ENCODE measurements at places on chromosomes 1 and 21. TPM values are rescaled to one million over a fixed set of nuclear protein-coding genes. Genes with fewer than 3 reads are reported as not detected.

Gene AKIRIN1
- total RNA-seq, result 75.9 TPM

Gene NMNAT2
- 0.26 TPM for total RNA-seq

Gene ACTN2
- not detected for total RNA-seq

Gene C1orf105
- not detected for total RNA-seq

DNA sequence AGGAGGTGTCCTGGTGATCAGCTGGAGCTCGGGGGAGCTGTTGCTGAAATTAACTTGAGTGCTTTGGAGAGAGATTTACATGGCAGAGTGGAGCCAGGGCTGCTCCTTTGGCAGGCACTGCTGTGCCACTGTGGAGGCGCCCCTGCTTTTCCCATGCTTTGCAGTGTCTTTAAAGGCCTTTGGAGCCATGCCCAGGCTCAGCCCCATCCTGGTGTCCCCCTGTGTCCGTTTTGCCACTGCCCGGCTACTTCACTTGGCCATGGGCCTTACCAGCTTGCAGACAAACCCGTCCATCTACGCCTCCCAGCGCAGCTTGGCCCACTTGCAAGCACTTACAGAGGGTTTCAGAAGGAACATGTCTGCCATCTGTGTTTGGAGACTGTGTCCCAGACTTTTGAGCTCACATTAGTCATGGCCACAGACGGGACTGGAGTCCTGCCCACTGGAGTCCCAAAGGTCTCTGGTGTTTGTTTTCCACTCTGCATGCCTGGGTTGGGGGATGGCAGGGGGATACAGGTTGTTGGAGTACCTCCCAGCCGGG lies 18.2 kb upstream of the LAMTOR5 start:
- no peak for DNase-seq

DNA sequence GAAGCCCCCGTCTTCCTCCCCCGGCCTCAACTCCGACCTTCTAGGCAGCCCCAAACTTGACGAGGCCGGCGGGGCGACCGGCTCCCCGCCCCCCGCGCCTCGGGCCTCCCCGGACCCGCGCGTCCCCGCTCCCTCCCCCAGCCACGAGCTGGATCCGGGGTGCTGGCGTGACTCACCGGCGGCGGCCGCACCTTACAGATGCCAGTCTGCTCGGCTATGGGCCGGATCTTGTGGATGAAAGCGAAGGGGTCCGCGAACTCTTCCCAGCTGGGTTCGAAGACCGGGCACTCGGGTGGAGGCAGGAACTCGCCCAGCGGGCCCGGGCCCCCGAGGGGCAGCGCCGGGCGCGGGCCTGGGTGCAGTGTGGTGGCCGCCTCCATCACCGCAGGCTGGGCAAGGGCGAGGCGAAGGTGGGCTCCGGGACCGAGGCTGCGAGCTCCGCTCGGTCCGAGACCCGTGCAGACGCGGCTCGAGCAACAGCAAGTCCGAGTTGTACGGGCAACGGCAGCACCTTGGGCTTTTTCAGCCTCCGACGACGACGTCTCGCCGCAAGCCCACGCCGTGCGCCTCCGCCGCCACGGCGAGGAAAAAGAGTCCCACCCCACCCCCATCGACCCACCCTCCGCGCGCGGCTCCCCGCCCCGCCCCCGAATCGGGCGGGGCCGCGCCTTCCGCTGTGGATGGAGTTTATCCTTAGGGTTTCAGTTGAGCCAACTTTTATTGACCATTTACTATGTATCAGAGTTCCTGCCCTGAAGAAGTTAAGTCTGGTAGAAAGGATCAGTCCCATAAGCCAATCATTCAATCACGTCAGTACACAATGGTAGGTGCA lies at the start of gene KDM5B:
Gene KDM5B, minus strand, starts transcription at position 496 of the 832 bp plus-strand sequence. Its CDS starts 116 bp downstream, at position 380.
- DNase-seq, result peak; percentile 72

- DNase-seq, result no peak
Observed at GRCh38 chr1:96309783-96310182, 411.8 kb upstream of the PTBP2 start.

All from Calu3 (cell line).